Activated T-cell treated with anti-CD3 and anti-CD28 coated beads, Interleukin-2, amount 50 U/mL, for 1 hour (primary cell): ENCODE measurements at places on chromosomes 7 and 10.

- no peak for DNase-seq
Observed at GRCh38 chr7:151742713-151743480, 134.0 kb downstream of the PRKAG2 start.

GRCh38 chr10:13535346-13535745 lies 6.5 kb upstream of the BEND7 start:
- DNase-seq = no peak

DNA sequence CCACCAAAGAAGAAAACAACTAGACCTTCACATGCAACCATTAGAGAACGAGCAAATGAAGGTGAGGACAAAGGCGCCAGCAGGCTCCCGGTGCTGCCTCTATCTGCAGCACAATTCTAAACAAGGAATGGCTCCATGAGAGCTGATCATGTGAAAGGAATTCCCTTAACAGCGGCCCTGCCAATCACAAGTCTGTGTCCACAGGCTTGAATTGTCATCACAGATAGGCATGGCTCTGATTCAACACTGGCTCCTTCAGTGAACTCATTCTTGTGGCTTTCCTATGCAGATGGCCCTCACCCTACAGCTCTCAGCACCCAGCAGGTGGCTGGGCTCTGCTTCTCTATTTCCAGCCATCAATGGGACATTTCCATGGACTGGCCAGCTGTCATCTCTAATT lies 36.2 kb downstream of the LAMB1 start:
- DNase-seq = no peak

GRCh38 chr7:44909596-44910389 lies 24.5 kb upstream of the PURB start:
- no peak for DNase-seq

DNA sequence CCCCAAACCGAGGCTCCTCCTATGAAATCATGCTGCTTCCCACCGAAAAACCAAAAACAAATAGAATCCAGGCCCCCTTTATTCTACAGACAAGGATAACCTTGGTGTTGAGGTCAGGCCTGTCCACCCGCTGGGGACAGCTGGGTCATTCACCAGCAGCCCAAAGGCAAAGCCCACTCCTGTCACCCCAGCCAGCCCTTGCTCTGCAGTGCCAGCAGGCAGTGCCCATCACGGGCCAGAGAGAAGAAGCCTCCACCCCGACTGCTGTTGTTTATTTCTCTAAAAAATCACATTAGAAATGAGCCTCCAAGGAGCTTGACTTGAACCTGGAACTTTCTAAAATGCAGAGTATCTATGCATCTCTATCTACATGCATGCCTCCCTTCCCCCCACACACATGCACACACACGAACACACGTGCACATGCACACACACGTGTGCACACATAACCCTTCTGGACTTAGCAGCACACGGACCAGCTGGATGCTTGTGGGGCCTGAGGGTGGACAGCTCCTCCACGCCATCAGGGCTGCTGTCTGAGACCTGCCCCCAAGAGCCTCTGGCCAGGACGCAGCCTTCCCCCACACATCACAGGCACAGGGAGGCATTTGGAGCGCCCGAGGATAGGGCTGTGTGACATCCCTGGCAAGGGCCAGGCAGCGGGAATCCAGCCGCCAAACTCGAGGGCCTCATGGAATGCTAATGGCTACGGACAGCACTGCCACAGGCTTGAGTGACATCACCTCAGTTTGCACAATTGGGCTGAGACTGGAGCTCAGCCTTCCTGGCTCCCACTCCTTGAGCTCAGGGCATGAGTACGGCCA lies 22.8 kb downstream of the PRKAG2 start:
- DNase-seq = no peak

DNA sequence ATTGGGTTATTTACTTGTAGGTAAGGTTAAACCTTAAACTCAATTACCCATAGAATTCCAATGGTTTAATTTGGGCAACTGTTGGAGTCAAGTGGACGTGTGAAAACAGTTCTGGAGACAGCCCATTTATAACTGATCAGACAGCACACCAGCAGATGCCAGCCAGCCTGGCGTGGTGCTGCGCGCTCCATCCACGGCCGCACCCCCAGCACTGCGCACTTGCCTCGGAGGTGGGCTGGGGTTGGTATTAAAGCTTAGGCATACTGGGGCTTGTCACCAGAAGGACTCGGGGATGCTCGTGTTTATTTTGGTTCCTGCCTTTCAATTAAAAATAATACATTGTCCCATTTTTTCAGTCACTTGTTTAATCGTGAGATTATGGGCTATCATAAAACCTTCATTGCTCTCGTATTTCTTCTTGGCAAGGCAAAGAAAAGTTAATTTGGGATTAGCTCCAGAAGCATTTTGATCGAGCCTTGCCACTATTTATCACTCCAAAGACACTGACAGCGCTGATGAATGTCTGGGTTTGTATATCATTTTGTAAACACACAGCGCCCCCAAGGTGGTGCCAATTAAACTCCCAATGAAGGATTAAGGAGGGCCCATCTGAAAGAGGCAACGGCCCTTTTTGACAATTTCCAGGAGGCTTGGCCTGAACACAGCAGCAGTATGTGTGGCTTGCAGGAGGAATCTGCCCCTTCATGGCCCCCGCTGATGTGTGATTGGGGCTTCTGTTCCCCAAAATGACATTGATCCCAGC lies 204.5 kb upstream of the CXCL12 start:
- DNase-seq = no peak

GRCh38 chr10:3838460-3839437 lies 53.7 kb upstream of the KLF6 start:
- no peak for DNase-seq

- no peak for DNase-seq
Observed at GRCh38 chr7:41491308-41491707, 211.6 kb downstream of the INHBA start.

DNA sequence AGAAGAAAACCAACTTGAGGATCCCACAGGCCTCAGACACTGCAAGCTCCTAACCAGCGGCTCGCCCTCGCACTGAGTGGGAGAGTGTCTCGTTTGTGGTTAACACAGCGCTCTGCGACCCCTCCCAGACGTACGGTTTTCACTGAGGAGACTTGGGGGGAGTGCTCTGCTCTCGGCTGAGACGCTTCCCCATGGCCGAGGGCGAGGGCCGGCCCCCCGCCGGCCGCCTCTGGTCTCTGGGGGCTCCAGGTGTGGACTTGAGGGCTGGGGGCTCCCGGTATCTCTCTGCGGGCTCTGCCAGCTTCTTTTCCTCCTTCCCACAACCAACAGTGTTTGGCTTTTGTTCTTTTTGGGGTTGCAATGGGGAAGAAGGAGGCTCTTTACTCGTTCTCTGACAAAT lies 118.7 kb downstream of the LARP4B start:
- DNase-seq = no peak

- no peak for DNase-seq
Observed at GRCh38 chr10:19772972-19773371, 43.3 kb upstream of the PLXDC2 start.
